ENCODE measurements at places on chromosomes 2 and 18.

GRCh38 chr2:113376253-113376912, 61.1 kb upstream of the ZNG1B start:
- no peak for DNase-seq

GRCh38 chr2:47876912-47877311, 29.4 kb downstream of the FBXO11 start:
- no peak for DNase-seq

DNA sequence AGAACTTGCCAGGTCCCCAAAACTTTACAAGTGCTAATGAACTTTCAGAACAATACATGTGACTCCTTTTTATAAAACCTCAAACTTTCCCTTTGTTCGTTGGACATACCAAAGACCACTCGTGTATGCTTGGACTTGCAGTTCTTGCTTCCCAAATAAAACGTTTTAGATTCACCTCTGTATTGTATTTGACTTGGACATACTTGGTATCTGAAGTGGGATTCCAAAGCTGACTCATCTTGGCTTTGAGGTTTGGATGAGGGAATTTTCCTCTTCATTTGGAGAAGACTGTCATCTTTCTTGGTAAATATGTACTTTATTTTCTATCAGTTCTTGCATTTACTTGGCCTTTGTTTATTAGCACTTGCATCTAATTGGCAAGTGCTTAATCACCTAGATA, 8.0 kb upstream of the CYB5A start:
- no peak for DNase-seq

- no peak for DNase-seq
Measured at GRCh38 chr2:66343259-66343658, 91.7 kb upstream of the MEIS1 start.

DNA sequence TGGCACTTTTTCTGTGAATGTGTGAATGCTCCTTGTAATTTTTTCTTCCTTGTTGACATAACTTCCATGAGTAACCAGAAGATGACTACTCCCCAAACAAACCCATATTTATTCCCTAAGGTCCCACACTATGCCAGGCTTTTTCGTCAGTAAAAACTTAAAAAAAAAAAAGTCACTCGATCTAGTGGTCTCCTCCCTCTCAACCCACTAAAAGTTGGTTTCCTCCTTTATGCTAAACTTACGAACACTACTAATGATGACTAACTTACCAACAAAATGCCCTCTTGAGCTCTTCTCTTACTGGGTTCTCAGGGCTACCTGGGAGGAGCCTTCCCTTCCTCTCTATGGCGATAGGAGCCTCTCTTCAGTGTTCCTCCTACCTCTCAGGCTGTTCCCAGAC, 18.2 kb downstream of the ACVR1 start:
- DNase-seq = no peak

- peak; percentile 78 for DNase-seq
Measured at GRCh38 chr2:60581433-60582282, 28.2 kb upstream of the BCL11A start.

DNA sequence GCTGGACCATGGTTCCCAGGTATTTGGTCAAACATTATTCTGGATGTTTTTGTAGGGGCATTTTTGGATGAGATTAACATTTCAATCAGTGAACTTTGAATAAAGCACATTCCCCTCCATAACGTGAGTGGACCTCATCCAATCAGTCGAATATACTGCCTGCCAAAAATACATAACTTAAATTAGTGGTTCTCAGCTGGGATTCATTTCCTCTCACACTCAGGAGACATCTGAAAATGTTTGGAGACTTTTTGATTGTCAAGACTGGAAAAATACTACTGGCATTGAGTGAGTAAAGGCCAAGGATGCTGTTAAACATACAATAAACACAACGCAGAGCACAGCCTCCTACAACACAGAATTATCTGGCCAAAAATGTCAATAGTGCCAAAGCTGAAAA, 198.2 kb downstream of the MYO1B start:
- no peak for DNase-seq

DNA sequence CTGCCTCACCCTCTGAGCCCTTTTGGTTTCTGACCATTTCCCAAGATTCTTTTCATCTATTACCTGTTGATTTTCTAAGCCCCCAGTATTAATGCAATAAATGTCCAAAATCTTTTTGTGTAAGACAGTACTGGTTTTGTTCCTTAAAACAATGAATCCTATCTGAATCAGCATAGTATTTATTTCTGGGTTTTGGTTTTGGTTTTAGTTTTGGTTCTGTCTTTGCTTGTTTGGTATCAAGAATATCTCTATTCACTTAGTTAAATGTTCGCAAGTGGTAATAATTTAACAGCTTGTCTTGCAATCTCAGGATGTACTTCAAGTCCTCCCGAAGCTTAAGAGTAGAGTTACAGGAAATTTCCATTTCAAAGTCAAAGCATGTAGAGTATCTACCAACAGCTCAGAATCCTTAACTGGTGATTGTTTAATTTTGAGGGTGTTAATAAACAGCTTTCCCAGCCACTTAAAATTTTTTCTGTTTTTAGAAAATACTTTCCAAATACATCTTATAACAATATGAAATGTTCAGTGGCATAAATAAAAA, 67.7 kb upstream of the NEDD4L start:
- no peak for DNase-seq

GRCh38 chr18:14930576-14930975, 182.6 kb downstream of the ANKRD30B start:
- no peak for DNase-seq

GRCh38 chr2:88074854-88075292, 7.2 kb downstream of the SMYD1 start:
- no peak for DNase-seq

GRCh38 chr2:36267194-36267593, 88.4 kb upstream of the CRIM1 start:
- no peak for DNase-seq

DNA sequence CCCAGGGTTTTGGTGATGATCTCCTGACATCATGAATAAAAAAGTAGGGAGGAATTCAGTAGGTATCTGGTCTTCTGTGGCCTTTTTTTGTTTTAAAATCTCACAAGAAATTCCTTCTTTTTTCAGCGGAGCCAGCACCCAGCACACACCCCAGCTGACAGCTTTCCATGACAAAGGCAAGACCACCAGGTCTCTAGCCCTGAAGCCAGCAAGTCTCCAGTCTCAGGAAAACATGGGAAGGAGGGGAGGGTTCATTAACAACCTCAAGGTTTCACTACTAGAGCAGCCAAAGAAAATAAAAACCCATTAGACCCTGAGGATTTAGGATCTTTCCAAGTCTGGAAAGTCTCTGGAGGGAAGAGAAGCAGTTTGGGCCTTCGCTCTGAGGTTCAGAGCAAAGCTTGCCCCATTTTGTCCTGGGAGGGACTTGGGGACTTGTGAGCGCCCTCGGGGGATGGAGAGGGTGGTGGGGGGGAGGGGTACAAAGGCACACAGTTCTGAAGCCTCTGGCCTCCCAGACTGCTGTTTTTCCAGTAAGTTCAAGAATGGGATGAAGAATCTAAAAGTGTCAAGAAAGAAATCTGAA, 9.0 kb downstream of the FOXI3 start:
- DNase-seq = no peak

DNA sequence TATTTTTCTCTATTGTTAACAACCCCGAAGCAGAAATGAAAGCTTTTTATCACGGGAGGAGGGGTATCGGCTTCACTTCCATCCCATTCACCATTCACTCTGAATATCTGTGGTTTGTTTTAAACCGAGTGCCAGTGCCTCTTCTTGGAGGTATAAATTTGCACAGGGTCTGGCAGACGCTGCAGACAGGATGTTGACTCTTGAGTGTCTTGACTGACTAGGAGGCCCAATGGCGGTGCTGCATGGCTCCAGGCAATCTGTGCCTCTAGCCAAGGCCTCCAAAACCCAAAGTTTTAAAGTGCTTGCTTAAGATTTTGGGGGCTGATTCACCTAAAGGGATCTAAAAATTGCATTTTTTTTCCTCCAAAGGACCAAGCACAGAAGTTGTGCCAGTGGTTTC, 183.8 kb downstream of the LTBP1 start:
- DNase-seq = no peak

GRCh38 chr2:233213011-233213410, 38.5 kb upstream of the ATG16L1 start:
- DNase-seq = no peak

DNA sequence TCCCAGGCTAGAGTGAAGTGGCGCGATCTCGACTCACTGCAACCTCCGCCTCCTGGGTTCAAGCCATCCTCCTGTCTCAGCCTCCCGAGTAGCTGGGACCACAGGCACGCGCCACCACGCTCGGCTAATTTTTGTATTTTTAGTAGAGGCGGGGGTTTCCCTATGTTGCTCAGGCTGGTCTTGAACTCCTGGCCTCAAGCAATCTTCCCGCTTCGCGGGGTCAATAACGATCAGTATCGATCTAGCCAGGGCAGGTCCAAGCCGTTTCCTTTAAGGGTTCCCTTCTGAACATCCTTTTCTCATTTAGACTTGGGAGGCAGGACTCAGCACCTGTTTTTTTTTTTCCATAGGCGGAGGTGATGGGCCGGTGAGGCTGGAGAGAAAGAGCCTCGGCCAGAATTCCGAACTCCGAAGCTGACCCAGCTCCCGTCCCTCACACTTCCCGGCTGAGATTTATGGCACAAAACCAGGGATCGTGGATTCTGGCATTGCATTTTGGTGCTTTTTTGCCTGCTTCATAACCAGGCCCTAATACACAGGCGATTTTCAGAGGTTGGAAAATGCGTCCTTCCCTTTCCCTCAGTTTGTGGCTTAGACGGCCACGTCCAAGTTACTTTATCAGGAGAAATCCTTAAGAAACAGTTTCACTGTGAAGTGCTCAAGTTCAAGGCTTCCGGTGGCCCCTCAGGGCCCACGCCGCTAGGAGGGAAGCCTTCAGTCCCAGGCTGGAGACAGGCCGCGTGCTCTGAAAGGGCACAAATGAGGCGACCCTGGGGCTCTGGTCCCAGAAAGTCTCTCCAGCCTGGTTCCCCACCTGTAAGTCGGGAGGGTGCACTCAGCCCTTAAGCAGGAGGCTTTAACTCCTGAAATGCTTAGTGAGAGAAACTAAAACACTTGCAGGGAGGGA, 998 bp upstream of the SLC66A3 start:
- no peak for DNase-seq

DNA sequence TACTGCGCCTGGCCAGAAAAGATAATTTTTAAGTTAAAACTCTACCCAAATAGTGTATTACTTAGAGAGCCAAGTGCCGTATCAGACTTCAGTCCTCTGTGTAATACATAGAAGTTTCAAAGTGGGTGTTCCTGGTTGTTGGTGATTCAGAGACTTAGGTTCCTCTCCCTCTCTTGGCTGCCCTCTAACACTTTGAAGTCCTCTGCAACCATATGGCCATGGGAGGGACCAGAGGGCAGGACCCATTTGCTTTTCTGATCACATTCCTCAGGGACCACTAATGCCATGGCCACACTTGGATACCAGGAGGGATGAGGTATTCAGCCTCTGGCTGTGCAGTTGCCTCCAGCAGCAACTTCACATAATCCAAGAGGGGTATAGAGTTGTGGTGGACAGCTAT, 131.5 kb downstream of the CAPN13 start:
- no peak for DNase-seq

DNA sequence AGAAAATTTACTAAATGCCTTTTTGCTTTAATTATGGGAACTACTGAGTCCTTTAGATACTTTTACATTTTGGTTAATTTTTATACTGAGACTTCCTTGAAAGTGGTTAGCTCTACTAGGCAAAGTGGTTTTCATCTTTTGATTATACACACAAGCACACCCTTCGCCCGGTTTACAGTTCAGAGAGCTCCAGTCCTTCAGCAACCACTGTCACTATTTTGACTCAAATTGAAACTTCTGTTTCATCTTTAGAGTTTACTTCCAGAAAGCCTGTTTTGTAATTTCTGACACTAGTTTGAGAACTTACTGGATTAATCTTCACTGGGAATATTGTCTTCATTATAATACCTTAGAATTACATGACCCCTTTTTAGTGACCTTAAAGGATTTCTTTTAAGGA, 140.3 kb upstream of the FOSL2 start:
- no peak for DNase-seq

GRCh38 chr2:56034258-56034657, 110.7 kb upstream of the EFEMP1 start:
- no peak for DNase-seq

GRCh38 chr2:179741317-179741716, 120.1 kb downstream of the ZNF385B start:
- no peak for DNase-seq

DNA sequence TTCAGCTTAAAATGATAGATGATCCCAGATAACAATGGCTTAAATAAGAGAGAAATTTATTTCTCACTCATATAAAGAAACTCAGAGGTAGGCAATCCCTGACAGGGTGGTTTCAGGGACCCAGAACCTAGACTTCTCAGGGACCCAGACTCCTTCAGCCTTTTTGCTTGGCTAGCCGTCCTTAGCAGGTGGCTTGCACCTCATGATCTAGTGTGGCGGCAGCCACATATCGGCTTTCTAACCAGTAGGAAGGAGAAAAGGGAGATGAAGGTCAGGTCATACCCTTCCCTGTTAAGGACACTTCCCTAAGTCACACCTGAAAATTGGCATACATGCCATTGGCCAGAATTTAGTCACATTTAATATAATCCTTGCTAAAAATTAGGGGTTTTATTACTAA, 18.4 kb downstream of the VSNL1 start:
- no peak for DNase-seq

- DNase-seq = no peak
Measured at GRCh38 chr2:189214484-189214883, 34.9 kb upstream of the COL5A2 start.

DNA sequence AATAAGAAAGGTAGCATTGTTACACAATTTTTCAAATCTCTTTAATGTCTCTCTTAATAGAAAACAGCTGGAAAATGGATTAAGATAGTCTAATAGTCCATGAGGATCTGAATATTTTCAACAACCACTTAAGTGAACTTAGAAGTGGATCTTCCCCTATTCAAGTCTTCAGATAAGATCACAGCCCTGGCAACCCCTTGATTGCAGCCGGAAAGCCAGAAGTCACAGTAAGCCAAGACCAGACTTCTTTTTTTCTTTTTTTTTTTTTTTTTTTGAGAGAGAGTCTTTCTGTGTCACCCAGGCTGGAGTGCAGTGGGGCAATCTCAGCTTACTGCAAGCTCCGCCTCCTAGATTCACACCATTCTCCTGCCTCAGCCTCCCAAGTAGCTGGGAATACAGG, 18.6 kb upstream of the ZC3H15 start:
- no peak for DNase-seq

DNA sequence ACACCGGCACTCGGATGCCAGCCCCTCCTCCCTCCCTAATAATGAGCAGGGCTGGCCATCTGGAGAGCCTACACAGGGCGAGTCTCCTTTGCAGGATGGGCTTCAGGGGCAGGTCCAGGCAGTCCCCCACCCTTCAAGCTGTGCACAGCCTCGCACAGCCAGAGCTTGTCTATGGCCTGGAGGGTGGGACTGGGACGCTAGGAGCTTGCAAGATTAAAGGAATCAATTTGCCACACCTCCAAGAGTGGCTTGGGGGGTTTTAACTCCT, 43.9 kb upstream of the OTOF start:
- no peak for DNase-seq

DNA sequence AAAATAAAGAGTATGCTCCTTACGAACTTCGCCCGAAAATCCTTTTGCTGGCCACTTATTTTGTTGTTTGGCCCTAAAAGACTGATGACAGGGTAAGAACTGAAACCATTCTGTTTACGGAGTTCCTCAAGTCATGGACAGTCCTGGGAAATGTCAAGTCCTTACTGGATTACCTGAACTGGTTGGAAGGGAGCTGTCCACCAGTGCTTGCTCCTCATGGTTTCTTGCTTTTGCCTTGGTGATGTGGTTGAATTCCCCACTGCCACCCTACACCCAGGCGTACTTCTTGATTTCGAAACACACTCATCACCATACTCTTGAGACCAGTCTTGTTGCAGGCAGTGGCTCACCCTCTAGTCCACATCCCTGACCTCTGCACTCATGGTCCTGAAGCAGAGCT, 49.1 kb upstream of the CHMP1B start:
- no peak for DNase-seq
